ENCODE measurements at places on chromosomes 6 and 20.

DNA sequence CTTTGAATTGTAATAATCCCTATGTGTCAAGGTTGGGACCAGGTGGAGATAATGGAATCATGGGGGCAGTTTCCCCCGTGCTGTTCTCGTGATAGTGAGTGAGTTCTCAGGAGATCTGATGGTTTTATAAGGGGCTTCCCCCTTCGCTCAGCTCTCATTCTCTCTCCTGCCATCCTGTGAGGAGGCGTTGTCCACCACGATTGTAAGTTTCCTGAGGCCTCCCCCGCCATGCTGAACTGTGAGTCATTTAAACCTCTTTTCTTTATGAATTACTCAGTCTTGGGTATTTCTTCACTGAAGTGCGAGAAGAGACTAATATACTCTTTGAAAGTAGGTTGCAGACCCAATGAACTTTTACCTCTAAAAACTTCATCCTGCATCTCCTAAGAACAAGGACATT, 39.2 kb upstream of the KCNG1 start:
- no peaks in the 10 kb centered on the region for H3K4me1 ChIP-seq
- H3K27me3 ChIP-seq = peaks cover 2% of the 10 kb centered on the region
- H3K27ac ChIP-seq = no peak overlapping the region

GRCh38 chr6:8435845-8436168, 462 bp upstream of the SLC35B3 start:
- no peaks in the 10 kb centered on the region for H3K36me3 ChIP-seq
- H3K4me1 ChIP-seq = no peaks in the 10 kb centered on the region

DNA sequence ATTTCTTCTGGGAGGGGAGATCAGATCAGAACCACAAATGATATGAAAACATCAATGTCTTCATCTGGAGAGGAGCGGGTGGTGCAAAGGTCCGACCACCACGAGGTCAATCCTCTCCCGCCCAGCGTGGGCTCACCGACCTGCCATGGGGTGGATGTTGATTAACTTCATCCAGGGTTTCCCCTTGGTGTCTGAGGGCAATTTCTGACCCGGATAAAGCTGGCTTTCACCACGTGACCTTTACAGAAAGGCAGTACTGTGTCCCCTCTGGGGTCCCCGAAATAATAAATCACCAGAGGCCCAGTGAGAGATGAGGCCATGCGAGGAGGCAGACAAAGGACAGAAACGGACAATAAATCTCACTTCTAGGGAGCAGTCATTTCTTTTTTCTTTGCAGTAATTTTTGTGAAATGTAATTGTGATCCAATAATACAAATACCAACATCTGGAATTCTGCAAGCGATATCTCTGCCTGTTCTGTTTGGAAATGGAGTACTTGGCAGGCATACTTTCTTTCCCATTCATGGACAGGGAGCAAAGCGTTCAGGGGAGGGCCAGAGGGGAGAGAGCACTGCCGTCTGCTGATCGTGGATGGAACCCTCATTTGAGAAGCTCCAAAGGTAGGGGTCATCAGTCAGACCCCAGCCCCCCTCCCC, 55.1 kb upstream of the APCDD1L start:
- peaks cover 4% of the 10 kb centered on the region for H3K27me3 ChIP-seq
- no peaks in the 10 kb centered on the region for H3K36me3 ChIP-seq
- no peak for DNase-seq
- H3K4me3 ChIP-seq = no peak overlapping the region

DNA sequence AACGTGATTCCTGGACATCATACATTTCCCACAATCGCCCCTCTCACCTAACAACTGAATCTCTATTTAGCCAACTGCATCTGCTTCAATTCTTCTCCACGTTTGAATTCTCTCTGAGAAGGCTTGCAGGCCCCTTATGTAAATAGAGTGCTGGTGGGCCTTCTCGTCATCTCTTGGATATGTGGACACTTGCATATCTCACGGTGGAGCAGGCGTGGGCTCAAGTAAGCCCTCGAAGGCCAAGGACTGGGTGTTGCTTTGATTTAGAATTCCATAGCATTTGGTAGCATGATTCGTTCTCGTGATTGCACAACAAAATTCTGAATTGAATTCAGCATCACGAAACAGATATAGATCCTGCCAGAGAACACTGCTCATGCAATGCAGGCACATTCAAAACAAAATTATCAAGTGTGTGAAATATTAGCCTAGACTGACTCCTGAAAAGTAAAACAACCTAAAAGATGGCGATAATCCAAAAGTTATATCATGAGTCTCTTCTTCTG, 613.6 kb downstream of the TFAP2A start:
- H3K27ac ChIP-seq = no peak overlapping the region
- no peak for DNase-seq
- H3K4me3 ChIP-seq = no peak overlapping the region
- H3K36me3 ChIP-seq = no peaks in the 10 kb centered on the region
- no peaks in the 10 kb centered on the region for H3K4me1 ChIP-seq

- H3K27ac ChIP-seq = no peak overlapping the region
- H3K27me3 ChIP-seq = no peaks in the 10 kb centered on the region
- no peaks in the 10 kb centered on the region for H3K36me3 ChIP-seq
- DNase-seq = no peak
These were observed 220.8 kb upstream of the MARCKS start for GRCh38 chr6:113636357-113636824.

DNA sequence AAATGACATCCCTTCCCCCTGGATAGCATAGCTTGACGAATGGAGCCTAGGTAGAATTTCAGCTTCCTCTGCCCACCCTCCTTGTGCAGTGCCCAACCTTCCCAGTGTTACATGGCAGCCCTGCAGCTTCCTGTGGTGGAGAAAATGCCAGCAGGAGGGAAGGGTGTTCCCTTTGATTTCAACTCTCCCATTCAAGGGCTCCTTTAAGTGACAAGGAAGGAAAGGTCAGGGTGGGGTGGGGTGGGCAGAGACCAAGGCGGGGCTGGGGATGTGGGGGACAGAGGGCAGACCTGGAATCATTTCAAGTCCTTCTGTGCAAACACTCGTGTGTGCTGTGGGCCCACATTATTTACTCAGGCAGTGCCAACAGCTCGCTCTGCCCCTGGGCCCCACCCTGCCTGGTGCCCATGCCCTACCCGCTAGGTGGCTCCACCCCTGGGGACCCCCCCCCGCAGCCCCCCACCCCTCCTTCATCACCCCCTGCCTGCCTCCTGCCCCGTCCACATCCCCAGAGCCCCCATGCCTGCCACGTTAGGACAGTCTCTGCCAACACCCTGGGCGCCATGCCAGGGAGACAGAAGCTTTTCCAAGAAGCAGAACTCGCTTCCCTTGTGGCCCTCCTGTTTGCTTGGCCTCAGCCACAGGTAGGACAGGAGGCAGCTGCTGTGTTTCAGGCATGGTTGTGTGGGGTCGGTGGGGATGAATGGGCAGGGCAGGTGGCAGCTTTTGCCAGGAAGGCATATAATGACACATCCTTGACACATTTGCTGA, 9.4 kb downstream of the SPDEF start:
- DNase-seq = peak; percentile 82
- H3K4me1 ChIP-seq = peaks cover 44% of the 10 kb centered on the region
- peak overlapping the region; percentile 90 for H3K27ac ChIP-seq
- H3K27me3 ChIP-seq = no peaks in the 10 kb centered on the region
- H3K4me3 ChIP-seq = no peak overlapping the region

- DNase-seq = no peak
- no peaks in the 10 kb centered on the region for H3K27me3 ChIP-seq
- no peak overlapping the region for H3K27ac ChIP-seq
- H3K4me3 ChIP-seq = no peak overlapping the region
These were observed 1.5 kb downstream of the ZC3H12D start for GRCh38 chr6:149483334-149483725.

DNA sequence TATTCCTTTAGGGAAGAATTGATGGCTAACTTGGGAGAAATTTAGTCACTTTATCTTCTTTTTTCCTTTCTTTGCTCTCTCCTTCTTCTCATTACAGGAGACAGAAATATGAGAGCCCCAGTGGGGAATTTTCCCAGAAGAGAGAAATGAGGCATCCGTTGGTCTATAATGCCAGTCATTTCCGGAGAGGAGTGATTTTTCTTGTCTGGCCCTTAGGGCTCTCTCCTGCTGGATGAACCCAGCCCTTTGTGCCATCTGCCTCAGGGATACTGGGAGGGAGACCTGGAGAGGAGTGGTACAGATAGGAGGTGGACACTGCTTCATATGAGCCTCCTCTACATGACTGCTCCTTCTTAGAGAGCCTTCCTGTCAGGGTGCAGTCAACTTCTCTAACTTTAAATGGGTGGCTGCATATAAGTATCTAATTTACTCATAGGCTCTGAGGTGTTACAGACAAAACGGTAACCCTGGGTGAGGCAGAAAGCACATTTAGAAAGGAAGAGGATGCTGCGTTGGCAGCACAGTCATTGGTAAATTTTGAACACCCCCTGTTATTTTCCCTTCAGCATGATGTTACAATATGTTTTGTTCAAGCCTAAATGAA, 21.9 kb downstream of the RIMS1 start:
- no peak overlapping the region for H3K27ac ChIP-seq
- no peak overlapping the region for H3K4me3 ChIP-seq
- no peaks in the 10 kb centered on the region for H3K4me1 ChIP-seq
- no peaks in the 10 kb centered on the region for H3K36me3 ChIP-seq
- DNase-seq = no peak

GRCh38 chr6:157831018-157831369, 7.9 kb downstream of the SNX9 start:
- no peaks in the 10 kb centered on the region for H3K27me3 ChIP-seq
- H3K4me1 ChIP-seq = no peaks in the 10 kb centered on the region
- DNase-seq = no peak

DNA sequence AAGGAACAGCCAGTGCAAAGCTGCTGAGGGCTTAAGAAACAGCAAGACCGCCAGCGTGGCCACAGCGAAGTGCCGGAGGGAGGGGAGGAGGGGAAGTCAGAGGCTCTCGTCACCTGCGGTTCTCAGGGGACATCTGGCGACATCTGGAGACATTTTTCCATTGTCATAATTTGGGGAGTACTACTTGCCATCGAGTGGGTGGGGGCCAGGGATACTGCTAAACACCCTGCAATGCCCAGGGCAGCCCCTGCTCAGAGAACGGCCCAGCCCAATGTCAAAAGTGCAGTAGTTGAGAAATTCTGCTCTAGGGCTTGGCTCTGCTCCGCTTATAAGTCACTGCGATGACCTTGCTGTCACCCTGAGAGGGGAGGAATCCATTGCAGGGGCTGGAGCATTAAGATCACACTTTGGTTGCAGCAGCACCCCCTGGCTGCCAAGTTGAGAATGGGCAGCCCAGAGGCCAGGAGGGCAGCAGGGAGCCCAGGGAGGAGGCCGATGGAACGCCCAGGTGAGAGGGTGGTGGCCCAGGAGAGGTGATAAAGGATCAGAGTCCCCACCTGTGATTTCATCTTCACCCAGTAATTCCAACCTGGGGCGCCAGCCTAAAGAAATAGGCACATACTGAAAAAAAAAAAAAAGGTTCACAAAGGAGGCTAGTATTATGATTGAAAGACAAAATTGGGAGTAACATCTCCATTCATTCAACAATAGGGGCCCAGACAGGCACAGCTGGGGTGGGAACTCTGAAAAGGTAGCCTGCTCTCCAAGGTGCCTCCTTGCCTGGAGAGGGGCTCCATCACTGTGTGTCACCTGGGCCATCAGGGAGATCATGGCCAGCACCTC, 218.2 kb downstream of the BMP7 start:
- H3K36me3 ChIP-seq = no peaks in the 10 kb centered on the region
- no peak overlapping the region for H3K27ac ChIP-seq
- H3K4me1 ChIP-seq = peaks cover 4% of the 10 kb centered on the region
- no peak for DNase-seq

DNA sequence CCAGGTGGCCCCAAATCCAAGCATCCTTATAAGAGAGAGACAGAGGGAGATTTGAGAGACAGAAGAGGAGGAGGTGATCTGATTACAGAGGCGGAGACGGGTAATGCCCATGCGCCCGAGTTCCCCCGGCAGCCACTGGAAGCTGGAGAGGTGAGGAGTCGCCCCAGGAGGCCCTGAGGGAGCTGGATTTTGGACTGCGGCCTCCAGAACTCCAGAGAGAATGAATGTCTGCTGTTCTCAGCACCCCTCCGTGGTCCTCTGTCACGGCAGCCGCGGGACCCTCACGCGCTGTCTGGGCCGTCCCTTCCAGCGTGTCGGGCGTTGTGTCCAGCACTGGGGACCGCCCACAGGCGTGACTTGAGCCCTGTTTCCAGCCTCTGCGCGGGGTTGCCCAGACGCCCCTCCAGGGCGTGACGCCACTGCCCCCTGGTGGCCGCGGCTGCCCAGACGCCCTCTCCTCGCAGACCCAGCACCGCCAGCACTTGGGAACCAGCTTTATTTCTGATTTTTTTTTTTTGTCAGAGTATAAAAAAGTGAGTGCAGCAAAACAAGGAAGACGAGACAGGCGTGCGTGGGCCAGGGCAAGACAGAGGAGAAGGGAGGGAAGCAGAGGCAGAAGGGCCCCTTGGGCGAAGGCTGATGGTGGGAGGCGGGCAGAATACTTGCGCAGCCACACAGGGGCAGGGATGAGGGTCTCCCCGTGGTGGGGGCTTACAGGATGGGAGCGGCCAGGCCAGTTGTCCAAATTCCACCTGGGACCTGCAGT, 4.1 kb upstream of the ZNF512B start:
- no peaks in the 10 kb centered on the region for H3K27me3 ChIP-seq
- H3K27ac ChIP-seq = peak overlapping the region; percentile 65
- no peaks in the 10 kb centered on the region for H3K36me3 ChIP-seq
- H3K4me1 ChIP-seq = peaks cover 17% of the 10 kb centered on the region

DNA sequence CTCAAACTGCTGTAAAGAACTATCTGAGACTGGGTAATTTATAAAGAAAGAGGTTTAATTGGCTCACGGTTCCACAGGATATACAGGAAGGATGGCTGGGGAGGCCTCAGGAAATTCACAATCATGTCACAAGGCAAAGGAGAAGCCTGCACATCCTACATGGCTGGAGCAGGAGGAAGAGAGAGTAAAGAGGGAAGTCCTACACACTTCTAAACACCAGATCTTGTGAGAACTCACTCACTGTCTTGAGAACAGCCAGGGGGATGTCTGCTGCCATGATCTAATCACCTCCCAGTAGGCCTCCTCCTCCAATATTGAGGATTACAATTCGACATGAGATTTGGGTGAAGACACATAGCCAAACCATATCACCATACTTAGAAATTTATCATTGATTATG, 1307.0 kb upstream of the GJE1 start:
- H3K4me3 ChIP-seq = no peak overlapping the region
- no peaks in the 10 kb centered on the region for H3K36me3 ChIP-seq
- H3K27ac ChIP-seq = no peak overlapping the region
- H3K4me1 ChIP-seq = no peaks in the 10 kb centered on the region
- H3K27me3 ChIP-seq = no peaks in the 10 kb centered on the region
- DNase-seq = no peak

- no peaks in the 10 kb centered on the region for H3K4me1 ChIP-seq
- no peak overlapping the region for H3K4me3 ChIP-seq
- no peak for DNase-seq
- no peak overlapping the region for H3K27ac ChIP-seq
- no peaks in the 10 kb centered on the region for H3K36me3 ChIP-seq
These were observed 13.9 kb downstream of the TMEM151B start for GRCh38 chr6:44284121-44284520.

Measured in prostate gland (tissue), 2 donors.